Aorta (tissue), 5 donors: ENCODE measurements at places on chromosomes 11 and 22. TPM values are rescaled to one million over a fixed set of nuclear protein-coding genes. Genes with fewer than 3 reads are reported as not detected.
A peak's percentile ranks its signal among the peaks of the same experiment; 100 is the strongest.

- no peak for DNase-seq
These were observed 5.9 kb downstream of the PAK1 start for GRCh38 chr11:77467993-77468392.

- no peak for DNase-seq
These were observed 648.8 kb downstream of the METTL15 start for GRCh38 chr11:28756977-28757376.

GRCh38 chr11:124884869-124885479 lies 12.7 kb downstream of the ROBO4 start:
- peak; percentile 65 for DNase-seq

GRCh38 chr11:6646918-6647679 lies 8.5 kb downstream of the DCHS1 start:
- DNase-seq: no peak

DNA sequence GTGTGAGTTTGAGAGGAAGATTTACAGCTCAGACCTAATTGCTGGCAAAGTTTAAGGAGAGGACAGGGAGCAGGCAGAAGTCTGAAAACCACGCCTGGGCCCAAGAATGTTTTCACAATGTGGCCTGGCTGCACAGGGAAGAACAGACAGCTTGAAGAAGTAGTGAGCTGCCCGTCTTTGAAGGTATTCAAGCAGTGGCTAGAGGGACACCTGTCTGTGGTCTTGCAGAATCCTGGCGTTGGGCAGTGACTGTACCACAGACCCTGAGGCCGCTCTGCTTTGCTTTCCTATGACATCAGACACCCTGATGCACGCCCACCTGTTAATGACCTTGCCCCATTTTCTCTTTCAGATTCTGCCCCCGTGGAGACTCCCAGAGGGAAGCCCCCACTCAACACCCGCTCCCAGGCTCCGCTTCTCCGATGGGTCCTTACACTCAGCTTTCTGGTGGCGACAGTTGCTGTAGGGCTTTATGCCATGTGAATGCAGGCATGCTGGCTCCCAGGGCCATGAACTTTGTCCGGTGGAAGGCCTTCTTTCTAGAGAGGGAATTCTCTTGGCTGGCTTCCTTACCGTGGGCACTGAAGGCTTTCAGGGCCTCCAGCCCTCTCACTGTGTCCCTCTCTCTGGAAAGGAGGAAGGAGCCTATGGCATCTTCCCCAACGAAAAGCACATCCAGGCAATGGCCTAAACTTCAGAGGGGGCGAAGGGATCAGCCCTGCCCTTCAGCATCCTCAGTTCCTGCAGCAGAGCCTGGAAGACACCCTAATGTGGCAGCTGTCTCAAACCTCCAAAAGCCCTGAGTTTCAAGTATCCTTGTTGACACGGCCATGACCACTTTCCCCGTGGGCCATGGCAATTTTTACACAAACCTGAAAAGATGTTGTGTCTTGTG lies 6.6 kb upstream of the MCM5 start:
- no peak for DNase-seq

GRCh38 chr11:86177302-86177701 lies 67.3 kb upstream of the EED start:
- DNase-seq: no peak

DNA sequence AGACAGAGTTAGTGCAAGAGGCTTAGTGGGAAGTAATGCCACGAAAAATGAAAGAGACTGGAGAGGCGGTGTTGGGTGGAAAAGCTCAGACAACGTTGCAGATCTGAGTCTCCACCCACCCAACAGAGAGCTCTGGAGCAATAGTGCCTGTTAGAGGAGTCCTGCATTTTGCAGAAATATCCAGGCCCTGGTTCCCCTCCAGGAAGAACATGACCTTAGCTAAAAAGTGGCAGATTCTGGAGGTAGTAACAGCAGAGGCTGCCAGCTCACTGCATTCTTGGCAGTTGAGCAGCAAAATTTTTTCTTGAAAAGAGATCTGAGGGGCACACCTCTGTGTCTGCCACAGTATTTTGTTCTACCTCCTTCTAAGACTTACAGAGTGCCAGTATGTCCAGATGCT lies 27.7 kb upstream of the BIRC3 start:
- DNase-seq: no peak

DNA sequence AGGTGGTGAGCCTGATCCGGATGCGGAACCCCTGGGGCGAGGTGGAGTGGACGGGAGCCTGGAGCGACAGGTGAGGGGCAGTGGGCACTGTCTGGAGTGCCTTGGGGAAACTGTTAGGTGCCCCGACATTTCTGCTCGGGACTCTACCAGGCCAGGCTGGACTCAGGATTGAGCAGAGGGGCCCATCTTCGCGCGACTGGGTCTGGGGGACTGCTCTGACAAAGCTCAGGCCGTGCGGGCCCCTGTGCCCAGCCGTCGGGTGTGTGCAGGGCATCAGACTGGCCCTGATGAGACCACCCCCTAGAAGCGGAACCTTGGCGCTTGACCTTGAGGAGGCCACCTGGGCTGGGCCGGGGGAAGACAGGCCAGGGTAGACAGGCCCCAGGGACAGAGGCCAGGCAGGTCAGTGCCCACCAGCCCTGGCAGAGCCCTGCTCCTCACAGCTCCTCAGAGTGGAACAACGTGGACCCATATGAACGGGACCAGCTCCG lies 6.3 kb downstream of the CAPN1 start:
- DNase-seq: no peak

DNA sequence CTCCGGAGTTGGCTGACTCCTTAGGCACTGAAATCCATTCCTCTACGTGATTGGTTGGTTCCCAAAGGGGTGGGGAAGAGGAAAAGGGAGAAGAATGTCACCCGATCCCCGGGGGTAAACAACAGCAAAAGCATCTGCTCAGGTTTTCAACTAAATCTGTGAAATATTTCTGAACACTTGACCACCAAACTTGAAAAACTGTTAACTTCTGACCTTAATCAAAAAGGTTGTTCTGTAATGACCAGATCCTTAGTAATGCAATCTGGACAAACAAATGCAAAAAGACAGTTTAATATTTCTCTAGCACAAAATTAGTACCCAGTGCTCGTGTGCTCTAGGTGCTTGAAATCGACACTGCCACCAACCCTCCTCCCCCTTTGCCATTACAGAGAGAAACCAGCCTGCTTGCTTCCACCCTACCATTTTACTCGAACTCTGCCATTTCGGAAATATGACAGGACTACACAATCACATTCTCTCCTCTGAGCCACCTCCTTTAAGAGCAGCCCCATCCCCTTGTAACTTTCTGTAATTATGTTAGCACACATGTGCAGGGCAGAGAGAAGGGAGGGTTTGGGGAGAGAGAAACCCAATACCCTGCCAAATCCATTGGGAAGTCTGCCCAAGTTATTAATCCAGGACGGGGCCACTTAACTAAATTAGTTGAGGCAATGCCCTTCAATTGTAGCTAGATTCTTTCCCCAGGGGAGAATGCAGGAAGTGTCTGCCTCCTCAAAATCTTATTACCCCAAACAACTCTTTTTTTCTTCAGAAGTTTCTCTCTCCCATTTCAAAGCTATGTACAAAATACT lies 113.8 kb downstream of the RBFOX2 start:
- peak; percentile 61 for DNase-seq

DNA sequence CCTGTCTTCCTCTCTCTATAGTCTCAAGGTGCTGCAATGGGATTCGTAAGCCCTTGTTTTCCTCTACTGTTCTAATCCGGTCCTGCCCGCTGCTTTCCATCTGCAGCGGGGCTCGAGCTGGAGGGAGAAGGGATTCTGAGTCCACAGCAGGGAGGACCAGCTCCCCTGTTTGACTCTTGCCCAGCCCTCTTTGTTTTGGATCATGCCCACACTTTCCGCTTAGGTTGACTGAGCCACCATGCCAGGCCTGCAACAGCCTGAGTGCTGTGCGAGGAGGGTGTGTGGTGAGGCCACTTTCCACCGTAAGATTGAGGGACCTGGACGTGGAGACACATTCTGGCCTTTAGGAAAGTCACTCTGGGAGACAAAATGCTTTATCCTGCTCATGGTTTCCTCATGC lies 58.3 kb downstream of the CEP164 start:
- no peak for DNase-seq

DNA sequence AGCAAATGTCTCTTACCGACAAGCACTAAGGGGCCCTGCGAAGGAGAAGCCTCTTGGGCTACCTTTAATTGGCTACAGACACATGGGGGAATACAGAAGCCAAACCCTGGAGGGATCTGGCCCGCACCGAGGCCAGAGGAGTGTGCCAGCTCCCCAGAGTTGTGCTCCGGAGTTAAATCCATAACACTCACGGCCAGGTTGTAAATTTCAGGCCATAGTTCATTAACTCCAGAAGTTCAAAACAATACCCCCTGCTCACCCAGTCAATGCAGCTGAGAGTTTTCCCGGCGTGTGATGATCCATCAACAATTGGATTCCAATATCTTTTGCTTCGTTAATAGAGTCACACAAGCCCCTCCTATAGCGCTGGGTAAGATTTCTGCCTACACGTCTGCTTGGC lies 371.5 kb downstream of the NXPE2 start:
- DNase-seq: no peak

DNA sequence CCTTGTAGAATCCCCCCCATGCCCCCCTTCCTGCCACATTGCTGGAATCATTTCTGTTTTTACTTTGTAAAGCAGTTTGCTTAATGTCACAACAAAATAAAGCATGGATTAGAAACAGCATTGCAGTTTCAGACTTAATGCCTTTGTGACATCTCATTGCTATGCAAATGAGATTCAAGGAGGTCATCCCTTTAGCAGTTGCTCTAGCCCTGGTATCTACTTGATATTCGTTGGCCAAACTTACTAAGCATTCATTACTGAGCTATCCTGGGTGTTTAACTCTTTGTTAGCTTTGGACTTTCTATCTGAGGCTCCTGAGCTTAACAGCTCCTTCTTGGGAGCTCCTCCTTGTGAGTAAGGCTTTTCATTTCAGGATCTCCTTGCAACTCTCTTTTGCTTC lies 16.3 kb downstream of the FAT3 start:
- DNase-seq: no peak

GRCh38 chr22:42939451-42939881 lies 75.5 kb downstream of the PACSIN2 start:
- DNase-seq: peak; percentile 46

DNA sequence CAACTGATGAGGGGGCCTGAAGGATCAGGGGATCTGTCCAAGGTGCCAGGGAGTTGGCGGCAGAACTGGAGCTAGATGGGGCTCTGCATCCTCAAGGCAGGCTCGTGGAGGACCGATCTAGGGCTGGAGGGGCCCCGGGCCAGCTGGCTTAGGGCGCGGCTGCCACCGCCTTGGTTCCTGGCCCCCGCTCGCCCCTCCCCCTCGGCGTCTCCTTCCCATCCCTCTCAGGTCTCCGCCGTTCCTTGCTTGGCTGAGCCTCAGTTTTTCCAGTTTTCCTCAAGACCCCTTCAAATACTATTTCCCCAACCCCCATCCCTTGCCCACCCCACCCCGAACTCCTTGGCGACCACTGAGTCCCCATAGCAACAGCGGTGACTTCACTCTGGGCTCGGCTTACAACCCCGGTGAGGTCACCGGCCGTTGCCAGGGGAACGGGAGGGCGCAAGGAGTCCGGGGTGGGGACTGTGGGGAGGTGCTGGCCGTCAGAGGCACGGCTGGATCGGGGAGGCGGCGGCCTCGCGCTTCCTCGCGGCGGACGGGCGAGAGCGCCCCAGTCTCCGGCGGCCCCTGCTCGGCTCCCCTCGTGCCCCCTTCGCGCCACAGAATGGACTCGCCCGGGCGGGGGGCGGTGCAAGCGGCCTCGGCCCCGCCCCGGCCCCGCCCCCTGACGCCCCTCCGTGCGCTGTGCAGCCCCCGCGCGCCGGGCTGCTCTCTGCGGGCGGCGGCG lies 7.5 kb downstream of the FREY1 start:
- peak; percentile 96 for DNase-seq

GRCh38 chr11:109291553-109291952 lies 130.4 kb upstream of the C11orf87 start:
- no peak for DNase-seq

DNA sequence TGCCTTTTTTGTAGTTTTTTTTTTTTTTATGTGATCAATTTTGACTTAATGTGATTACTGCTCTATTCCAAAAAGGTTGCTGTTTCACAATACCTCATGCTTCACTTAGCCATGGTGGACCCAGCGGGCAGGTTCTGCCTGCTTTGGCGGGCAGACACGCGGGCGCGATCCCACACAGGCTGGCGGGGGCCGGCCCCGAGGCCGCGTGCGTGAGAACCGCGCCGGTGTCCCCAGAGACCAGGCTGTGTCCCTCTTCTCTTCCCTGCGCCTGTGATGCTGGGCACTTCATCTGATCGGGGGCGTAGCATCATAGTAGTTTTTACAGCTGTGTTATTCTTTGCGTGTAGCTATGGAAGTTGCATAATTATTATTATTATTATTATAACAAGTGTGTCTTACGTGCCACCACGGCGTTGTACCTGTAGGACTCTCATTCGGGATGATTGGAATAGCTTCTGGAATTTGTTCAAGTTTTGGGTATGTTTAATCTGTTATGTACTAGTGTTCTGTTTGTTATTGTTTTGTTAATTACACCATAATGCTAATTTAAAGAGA lies 12.5 kb downstream of the CCND1 start:
- peak; percentile 40 for DNase-seq

DNA sequence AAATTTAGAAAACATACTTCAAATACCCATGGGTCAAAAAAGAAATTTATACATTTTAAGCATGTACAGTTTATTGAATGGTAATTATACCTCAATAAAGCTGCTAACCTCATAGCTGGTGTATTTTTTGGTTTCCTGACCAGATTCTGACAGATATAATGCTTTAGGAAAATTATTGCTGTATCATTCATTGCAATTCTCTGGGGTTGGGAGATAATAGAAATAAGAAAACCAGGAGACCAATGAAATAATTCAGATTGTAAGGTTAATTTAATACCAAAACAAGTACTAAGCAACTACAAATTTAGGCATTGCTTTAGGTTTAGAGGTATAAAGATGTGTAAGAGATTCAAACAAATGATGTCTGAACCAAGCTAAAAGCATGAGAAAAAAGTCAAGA lies 120.1 kb downstream of the ENTHD1 start:
- no peak for DNase-seq

DNA sequence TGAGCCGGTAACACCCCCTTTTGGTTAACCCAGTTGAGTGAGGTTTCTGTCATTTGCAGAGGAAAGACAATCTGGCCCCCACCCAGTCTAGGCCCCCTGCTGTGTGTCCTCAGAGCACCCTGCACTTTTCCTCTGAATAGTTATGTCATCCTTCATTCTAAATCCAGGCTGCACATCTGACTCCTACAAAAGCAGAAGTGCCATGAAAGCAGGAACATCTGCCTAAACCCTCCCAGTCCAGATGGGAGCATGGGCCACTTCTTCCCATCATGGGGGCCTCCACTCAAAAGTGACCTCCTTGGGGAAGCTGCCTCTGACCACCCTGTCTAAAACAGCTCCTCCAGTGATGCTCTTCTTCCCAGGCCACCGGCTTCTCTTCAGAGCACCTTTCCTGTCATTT lies 53.7 kb upstream of the HMGXB4 start:
- DNase-seq: no peak

GRCh38 chr11:125943661-125944349 lies 2.0 kb upstream of the VSIG10L2 start:
- DNase-seq: no peak

- peak; percentile 75 for DNase-seq
These were observed 6.4 kb downstream of the MUC5AC start for GRCh38 chr11:1163911-1164735.

GRCh38 chr11:66745356-66746235 lies 16.6 kb upstream of the SPTBN2 start:
- no peak for DNase-seq

PDXP gene
- 5.5 TPM for total RNA-seq

MN1 gene
- total RNA-seq: 37.7 TPM

CATSPER1 gene
- total RNA-seq: 1.0 TPM

PRG2 gene
- total RNA-seq: 0.39 TPM

TMEM45B gene
- total RNA-seq: 0.19 TPM

OR52A1 gene
- total RNA-seq: not detected

IL10RA gene
- 59.2 TPM for total RNA-seq

SRSF8 gene
- total RNA-seq: 40.5 TPM

MS4A3 gene
- not detected for total RNA-seq

PLEKHA7 gene
- 17.1 TPM for total RNA-seq

CCDC116 gene
- 1.0 TPM for total RNA-seq
